Activated T-cell treated with anti-CD3 and anti-CD28 coated beads, Interleukin-2, amount 50 U/mL, for 72 hours (primary cell): ENCODE measurements at places on chromosomes 11 and 22. TPM values are rescaled to one million over a fixed set of nuclear protein-coding genes. Genes with fewer than 3 reads are reported as not detected.

- no peak overlapping the region for H3K4me3 ChIP-seq
- no peak for DNase-seq
- H3K36me3 ChIP-seq, result no peaks in the 10 kb centered on the region
- no peaks in the 10 kb centered on the region for H3K4me1 ChIP-seq
- no peak overlapping the region for H3K27ac ChIP-seq
- H3K27me3 ChIP-seq, result peaks cover 5% of the 10 kb centered on the region
Measured at GRCh38 chr22:45290410-45290936, 5.7 kb downstream of the UPK3A start.

DNA sequence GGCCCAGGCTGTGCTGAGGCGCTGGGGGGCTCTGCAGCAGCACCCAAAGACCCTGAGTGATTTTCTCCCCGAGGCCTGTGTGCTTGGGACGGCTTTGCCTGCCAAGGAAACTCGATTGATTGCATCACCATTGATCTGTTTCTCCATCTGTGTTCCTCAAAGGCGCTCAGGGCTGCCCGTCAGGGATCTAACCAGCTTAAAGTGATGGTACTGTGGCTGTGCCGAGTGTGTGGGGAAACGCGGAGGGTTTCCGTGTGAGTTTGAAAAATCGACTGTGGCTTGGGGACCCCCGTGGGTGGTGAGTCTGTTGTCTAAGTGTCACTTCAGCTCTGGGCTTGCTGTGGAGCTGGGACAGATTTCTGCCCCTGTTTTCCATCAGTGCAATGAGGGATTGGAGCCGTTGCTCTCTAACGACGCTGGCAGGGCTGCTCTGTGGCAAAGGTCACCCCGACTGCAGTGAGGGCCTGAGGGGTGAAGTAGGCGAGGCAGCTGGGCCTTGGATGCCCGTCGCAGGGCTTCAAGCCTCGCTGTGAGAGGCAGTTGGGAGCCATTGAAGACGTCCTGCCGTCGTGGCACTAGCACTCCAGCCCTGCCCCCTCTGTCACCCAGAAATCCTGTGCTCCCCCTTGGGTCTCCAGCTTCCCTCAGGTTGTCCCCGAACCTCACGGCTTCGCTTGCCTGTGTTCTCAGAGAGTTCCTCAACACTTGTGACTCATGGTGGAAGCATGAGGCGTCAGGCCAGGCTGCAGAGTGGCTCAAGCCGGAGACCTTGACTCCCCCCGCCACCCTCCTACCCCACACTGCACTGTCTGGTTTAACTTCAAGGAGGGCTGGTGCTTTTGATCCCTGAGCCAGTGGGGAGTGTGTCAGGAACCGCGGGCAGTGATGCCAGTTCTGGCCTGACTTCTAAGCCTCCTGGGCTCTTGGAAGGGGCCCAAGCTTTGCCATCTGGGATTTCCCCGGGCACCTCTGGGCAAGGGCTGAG is 21.8 kb downstream of the CACNA1I start:
- H3K4me3 ChIP-seq, result no peak overlapping the region
- H3K27me3 ChIP-seq, result peaks cover 9% of the 10 kb centered on the region
- no peak for DNase-seq
- no peaks in the 10 kb centered on the region for H3K36me3 ChIP-seq
- no peaks in the 10 kb centered on the region for H3K4me1 ChIP-seq
- H3K27ac ChIP-seq, result no peak overlapping the region

DNA sequence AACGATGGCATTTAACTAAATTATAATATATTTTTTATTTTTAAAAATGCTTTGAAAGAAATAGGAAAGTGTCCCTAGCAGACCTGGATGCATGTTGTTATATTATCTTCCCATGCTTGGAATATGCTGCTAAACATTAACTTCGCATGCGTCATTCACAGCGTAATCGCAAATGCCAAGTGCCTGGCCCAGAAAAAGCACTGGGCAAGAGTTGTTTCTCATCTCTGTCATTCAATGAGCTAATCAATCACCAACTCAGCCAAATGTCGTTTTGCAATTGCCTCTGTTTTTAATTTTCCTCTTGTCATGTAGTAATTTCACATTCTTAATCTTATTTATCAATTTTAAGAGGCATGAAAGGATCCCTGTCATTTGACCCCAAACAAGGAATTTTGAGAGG is 1421.9 kb downstream of the BRD1 start:
- no peak overlapping the region for H3K4me3 ChIP-seq
- no peaks in the 10 kb centered on the region for H3K27me3 ChIP-seq
- no peaks in the 10 kb centered on the region for H3K36me3 ChIP-seq
- DNase-seq, result no peak
- H3K27ac ChIP-seq, result no peak overlapping the region

Gene STT3A
- 121 TPM for total RNA-seq

- H3K36me3 ChIP-seq, result no peaks in the 10 kb centered on the region
- no peak for DNase-seq
- peaks cover 10% of the 10 kb centered on the region for H3K27me3 ChIP-seq
- H3K27ac ChIP-seq, result no peak overlapping the region
- H3K4me1 ChIP-seq, result peaks cover 4% of the 10 kb centered on the region
Measured at GRCh38 chr11:95305705-95306104, 74.7 kb upstream of the SESN3 start.

Gene SYT13
- total RNA-seq, result not detected

Gene PARVA
- total RNA-seq, result not detected

Gene MMP3
- not detected for total RNA-seq
